ENCODE measurements at places on chromosomes 2 and 18.

- DNase-seq: no peak
Observed at GRCh38 chr2:95299961-95300360, 2.8 kb downstream of the KCNIP3 start.

- DNase-seq: no peak
Observed at GRCh38 chr2:234019896-234020295, 30.6 kb upstream of the SPP2 start.

GRCh38 chr2:88810488-88810887 lies 119.0 kb downstream of the RPIA start:
- no peak for DNase-seq

DNA sequence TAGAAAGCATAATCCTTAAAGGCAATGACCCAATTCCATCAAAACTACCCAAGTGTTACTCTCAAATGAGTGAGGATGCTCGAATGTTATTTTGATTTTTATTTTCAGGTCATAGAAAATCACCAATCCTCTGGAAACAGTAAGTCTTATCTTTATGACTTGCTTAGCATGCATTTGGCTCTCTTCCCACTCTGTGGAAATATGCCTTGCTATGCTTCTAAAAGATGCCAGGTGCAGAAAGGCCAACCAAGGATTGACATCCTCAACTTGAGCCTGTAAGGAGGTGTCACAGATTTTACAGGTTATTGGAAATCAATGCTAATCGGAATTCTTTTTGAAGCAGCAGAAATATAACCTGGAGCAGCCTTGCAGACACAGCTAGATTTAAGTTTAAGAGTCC lies 543.9 kb upstream of the LINC00305 start:
- DNase-seq: no peak

- no peak for DNase-seq
Observed at GRCh38 chr2:139885921-139886498, 1105.8 kb upstream of the NXPH2 start.

DNA sequence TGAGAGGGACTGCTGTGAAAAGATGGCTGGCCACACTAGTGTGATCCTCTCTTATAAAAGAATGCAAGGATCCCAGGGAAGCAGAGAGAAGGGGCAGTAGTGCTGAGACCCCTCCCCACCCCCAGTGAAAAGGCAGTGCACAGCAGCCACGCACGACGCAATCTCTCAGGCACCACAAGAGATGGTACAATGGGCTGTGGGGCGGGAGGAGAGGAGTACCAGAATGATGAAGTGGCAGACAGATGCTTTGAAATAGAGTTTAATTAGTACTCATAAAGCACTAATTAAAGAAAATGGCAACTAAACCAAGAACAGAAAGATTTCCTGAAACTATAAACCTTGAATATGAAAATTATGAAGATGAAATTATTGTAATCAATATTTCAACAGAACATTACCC lies 29.0 kb downstream of the B4GALT6 start:
- DNase-seq: no peak

DNA sequence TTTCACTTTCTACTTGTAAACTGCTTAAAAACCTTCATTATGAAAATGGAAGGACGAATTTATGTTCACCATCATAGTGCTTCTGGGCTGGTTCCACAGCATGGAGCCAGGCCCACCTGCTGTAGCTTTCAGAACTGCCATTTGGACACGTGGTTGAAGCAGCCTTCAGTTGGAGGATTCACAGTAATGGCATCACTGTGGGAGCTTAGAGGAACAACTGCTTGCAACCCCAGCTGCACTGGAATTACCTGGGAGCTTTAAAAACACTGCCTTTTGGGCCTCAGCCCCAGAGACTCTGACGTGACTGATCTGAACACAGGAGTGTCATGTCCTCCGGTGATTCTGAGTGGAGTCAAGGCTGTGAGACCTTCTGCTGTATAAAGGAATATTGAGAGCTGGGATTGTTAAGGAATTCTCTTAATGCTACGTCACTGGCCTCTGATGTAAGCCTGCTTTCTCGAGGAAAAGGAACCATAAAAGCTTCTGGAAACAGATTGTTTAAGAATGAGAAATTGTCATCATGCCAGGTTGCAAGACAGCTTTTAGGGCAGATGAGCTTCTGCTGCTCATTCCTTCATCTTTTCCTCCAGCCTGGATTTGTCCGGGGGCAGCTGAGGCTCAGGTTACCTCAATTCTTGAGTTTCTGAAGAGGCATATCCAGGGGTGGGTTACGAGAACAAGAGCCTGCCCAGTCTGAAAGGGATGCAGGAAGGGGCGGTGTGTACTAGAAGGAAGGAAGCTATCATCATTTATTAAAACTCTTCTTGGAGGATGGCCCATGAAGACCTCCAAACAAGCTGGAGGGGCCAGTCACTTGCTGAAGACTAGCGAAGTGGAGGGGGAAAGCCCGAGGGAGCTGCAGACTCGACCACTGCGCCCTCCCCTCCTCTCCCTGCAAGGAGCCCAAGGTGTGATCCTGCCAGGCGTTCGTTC lies 1.3 kb upstream of the IL1R1 start:
- DNase-seq: no peak

DNA sequence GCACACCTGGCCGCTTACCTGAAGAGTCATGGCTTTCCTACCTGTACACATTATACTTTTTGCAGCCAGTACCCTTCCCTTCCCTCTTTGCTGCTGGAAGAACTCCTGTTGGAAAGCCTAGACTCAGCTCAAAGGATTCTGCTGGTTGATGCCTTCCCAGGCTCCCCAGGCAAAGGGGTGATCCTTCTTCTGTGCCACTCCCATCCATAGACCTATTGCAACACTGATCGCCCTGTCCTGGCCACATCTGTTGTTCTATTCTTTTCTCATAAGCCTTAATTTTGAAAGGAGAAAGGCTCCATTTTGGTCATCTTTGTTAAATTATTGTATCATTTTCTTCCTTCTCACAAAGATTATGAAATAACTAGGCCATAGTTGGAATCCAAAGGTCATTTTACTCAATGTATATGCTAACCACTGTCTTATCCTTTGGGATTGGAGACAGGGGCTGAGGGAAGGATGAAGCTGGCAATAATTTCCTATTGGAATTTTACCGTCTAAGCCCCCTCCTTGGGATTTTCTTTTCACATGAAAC lies 3.4 kb upstream of the PRKCE start:
- DNase-seq: no peak

GRCh38 chr18:41645589-41646360 lies 309.3 kb upstream of the PIK3C3 start:
- no peak for DNase-seq

DNA sequence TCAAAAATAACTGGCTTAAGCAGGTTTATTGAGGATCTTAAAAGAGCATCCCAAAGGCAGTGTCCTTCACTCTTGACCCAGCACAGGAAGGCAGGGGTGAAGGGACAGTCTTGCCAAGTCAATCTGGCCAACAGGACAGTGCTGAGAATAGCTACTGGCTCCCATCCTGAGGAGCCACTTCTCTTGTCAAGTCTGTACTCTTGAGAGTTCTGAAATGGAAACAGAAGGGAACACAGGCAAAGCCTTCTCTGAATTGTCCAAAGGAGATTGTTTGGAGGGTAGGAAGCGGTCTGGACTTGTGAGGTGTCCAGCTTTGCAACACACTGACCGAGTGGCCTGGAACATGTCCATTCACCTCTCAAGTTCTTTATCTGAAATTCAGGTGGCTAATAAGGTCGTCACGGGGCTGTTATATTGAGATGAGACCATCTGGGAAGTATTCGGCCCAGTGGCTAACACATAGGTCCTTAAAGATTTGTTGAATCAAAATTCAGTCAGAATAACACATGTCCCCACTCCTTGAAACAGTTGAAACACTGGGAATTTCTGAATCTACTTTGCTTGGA lies 99.5 kb upstream of the FHL2 start:
- no peak for DNase-seq

- no peak for DNase-seq
Observed at GRCh38 chr18:3120356-3120755, 99.4 kb downstream of the MYOM1 start.

- no peak for DNase-seq
Observed at GRCh38 chr2:237418300-237418699, 4.3 kb upstream of the COL6A3 start.

DNA sequence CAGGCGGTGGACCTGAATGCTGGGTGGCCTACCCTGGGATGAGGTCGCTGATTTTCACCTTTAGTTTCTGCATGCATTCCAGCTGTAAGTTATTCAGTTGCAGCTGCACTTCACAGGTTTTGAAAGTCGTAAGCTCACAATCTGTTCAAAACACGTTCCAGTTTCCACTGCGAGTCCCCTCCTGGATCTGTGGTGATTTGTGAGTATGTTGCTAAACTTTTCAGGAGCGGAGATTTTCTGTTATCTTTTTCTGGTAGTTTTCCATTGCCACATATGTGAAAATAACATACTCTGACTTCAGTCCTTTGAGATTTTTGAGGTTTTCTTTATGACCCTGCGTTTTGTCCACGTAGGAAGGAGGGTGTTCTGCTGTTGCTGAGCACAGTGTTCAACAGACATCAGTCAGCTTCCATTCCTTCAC lies 102.1 kb downstream of the SNTG2 start:
- no peak for DNase-seq

GRCh38 chr2:72619626-72620025 lies 206.2 kb downstream of the EXOC6B start:
- no peak for DNase-seq

- no peak for DNase-seq
Observed at GRCh38 chr2:173300458-173300857, 54.2 kb upstream of the CDCA7 start.

- no peak for DNase-seq
Observed at GRCh38 chr18:39661856-39662366, 2096.3 kb upstream of the CELF4 start.

- DNase-seq: no peak
Observed at GRCh38 chr2:128452024-128452411, 133.3 kb upstream of the HS6ST1 start.

- no peak for DNase-seq
Observed at GRCh38 chr2:75241696-75242095, 42.4 kb upstream of the TACR1 start.

GRCh38 chr2:166138667-166139066 lies 10.8 kb upstream of the SCN1A start:
- DNase-seq: no peak

- DNase-seq: no peak
Observed at GRCh38 chr2:881204-881918, 69.3 kb upstream of the SNTG2 start.

DNA sequence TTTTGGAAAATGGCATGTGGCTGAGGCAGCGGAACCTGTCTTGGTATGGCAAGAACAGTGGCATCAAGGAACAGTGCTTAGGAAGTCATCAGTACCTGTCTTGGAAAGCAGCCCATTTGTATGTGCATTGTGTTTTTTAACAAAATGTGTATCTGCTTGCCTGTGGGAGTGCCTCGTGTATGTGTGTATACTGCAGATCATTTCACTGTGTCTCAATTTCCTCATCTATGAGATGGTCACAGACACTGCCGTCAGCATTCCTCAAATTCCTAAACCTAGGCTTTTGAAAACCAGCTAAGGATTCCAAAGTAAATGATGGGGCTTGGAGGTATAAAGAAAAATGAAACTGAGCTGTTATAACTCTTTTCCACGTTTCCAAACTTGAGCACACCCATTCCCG lies 441.3 kb downstream of the RND3 start:
- no peak for DNase-seq

- DNase-seq: no peak
Observed at GRCh38 chr2:52341732-52342131, 1309.8 kb upstream of the NRXN1 start.

DNA sequence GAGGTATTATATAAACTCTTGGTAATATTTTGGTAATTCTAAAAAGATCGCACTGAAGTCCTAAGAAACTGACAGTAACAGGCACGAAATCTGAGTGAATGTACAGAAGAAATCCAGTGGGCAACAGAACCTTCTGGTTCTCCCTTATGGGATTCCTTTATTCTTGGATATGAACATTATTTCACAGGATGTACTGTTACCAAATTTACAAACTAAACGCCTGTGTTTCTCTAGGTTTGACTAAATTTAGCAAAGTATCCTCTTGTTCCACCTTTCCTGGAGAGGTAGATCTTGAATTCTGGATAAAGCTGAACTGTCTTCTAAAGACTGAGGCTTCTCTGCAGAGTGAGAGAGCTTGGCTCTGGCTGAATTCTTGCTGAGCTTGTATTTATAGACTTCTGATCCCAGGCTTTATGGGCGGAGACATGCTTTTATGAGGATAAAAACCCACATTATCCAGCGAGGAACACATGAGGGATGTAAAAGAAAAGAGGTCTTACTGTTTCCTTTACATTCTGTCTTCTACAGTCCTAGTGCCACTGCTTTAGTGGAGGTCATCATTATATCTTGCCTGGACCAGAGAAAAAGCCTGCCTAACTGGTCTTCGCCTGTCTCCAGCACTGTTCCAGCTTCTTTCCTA lies 220.8 kb downstream of the CDH2 start:
- DNase-seq: no peak

- DNase-seq: no peak
Observed at GRCh38 chr2:123438251-123438650, 586.8 kb upstream of the CNTNAP5 start.

DNA sequence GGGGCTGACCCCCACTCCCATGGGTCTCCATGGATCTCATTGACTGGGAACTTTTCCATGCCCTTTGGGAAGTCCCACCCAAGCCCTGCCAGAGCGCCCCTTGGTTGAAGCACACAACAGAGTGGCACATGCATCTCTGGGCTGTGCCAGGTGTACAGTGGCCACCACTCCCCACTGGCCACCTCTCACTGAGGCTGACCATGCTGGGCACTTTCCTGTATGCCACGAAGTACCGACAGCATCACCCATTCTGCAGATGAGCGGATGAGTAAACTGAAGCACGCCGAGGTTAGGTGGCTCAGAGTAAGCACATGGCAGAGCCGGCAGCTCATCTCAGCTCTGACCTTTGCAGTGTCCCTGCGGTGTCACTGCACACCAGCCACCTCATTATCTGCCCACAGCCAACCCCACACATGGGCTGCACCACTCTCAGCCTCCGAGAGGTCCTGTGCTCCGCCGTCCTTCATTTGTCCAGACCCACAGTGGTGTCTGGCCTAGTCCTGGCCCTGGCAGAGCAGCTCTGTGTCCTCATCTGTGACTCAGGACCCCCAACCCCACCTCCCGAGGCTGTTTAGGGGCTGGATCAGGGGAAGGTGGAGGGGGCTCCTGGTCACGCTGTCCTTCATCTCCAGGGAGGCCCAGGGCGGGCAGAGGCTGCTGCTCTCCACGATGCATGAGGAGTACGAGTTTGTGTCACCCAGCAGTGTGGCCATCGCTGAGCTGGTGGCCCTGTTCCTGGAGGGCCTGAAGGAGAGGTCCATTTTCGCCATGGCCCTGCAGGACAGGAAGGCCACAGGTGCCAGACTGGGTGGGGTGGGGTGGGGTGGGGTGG lies 18.0 kb upstream of the GPR17 start:
- DNase-seq: no peak

GRCh38 chr2:150023044-150023443 lies 435.5 kb upstream of the MMADHC start:
- DNase-seq: no peak

DNA sequence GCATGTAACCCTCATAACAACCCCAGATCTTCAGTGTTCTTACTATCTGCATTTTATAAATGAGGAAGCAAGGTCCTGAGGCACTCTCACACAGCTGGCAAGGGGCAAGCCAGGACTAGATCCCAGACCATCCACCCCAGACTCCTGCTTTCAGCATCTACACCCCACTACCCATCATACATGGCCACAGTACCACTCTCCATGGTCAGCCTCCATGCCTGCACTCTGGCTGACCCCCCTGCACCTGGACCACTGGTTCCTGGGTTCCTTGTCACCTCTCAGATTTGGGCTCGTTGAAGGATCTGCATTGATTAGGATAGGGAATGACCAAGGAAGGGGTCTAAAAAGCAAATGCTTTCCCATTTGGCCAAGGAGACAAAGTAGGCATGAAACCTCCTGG lies 36.0 kb upstream of the TEX51 start:
- no peak for DNase-seq
